ENCODE measurements at places on chromosomes 11 and 22. TPM values are rescaled to one million over a fixed set of nuclear protein-coding genes. Genes with fewer than 3 reads are reported as not detected.

The GPHA2 gene
- total RNA-seq: not detected

The PRR33 gene
- total RNA-seq: not detected

The TP53AIP1 gene
- total RNA-seq: not detected

- DNase-seq: no peak
Observed at GRCh38 chr11:59158206-59159068, 13.5 kb upstream of the DTX4 start.

DNA sequence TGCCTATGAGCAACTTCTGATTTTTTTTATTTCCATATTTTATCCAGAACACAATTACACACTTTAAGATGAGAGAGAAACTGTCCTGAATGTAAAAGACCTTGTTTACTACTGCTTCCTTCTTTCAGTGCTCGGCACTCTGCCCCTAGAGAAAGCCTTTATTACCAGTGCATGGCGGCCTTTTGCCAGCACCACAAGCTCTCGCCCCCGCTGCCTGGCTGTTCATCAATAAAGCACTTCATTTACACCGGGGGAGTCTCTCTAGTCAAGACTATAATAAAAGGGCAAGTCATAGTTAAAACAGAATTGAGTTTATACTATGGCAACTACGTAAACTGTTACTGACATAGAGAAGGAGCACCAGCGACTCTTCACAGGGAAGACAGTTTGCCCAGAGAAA is 259.5 kb downstream of the CADM1 start:
- DNase-seq: no peak

GRCh38 chr11:27558401-27558800 is 51.8 kb upstream of the LIN7C start:
- no peak for DNase-seq

GRCh38 chr11:101523634-101524260 is 60.1 kb downstream of the TRPC6 start:
- no peak for DNase-seq

DNA sequence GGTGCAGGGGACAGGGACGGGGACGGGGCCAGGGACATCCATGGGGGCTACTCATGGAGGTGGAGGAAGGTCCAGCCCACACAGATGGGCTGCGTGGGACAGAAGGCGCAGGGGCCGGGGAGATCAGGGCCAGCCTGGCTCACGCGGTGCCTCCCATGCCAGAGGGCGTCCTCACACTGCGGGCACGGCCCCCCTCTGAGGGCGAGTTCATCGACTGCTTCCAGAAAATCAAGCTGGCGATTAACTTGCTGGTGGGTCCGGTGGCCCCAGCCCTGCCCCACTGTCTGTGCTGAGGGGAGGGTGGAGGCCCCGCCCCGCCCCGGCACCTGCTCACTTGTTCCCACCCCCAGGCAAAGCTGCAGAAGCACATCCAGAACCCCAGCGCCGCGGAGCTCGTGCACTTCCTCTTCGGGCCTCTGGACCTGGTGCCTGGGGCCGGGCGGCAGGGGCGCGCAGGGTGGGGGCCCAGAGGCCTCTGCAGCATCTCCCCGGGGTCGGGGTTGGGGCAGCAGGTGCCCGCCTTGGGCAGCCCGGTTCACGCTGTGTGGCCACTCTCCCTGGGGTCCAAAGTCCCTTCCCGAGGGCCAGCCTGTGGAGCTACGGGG is 15.8 kb downstream of the EPS8L2 start:
- DNase-seq: peak; percentile 79

GRCh38 chr11:64893194-64894069 is 15.0 kb upstream of the EHD1 start:
- no peak for DNase-seq

- no peak for DNase-seq
Observed at GRCh38 chr11:46607516-46607915, 9.5 kb downstream of the HARBI1 start.

DNA sequence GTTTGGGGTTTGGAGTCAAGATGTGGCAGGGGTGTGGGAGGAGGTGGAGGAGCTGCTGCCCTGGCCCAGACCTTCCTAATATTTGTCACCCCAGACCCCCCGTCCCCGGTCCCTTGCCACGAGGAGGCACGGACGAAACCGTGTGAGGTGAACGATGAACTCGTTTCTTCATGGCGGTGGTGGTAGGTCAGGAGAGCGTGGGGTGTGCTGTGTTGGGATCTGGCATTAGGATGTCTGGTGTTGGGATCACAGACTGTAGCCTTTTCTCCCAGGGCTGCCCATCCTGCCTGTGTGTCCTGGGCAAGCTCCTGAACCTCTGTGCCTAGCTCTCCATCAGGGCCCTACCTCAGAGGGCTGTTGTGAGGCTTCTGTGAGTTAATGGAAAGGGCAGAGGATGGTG is 8.4 kb downstream of the MAPK8IP2 start:
- DNase-seq: no peak

All from lower lobe of right lung (tissue), 2 donors.